ENCODE measurements at places on chromosomes 1 and 21.
A peak's percentile ranks its signal among the peaks of the same experiment; 100 is the strongest.

GRCh38 chr1:236654957-236655356, 31.3 kb upstream of the ACTN2 start:
- no peak for DNase-seq

GRCh38 chr1:89630048-89630447, 2.9 kb upstream of the LRRC8C start:
- DNase-seq = no peak

GRCh38 chr1:156662005-156662799, 15.0 kb downstream of the NES start:
- DNase-seq = no peak

DNA sequence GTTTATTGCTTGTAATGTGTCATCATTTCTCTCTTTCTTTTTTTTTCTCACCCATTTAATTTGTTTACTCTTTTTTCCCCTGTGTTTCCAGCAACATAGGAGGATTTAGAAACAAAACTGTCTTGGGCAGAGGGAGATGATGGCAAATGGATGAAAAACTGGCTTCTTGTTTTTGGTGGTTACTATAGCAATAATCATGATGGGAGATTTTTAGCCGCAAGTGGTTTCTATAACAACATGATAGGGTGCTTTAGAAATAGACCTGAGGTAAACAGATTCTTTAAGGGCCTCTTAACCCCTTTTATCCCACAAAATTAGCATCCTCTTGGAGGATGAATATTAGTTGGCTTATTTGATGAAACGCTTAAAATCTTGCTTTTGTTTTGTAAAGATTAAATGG, 51.6 kb downstream of the CRB1 start:
- DNase-seq = no peak

GRCh38 chr1:18817316-18817715, 42.1 kb downstream of the TAS1R2 start:
- DNase-seq = no peak

GRCh38 chr1:30302858-30303257, 420.5 kb downstream of the MATN1 start:
- DNase-seq = peak; percentile 4

- DNase-seq = no peak
Measured at GRCh38 chr1:56526571-56527174, 52.7 kb downstream of the PLPP3 start.

DNA sequence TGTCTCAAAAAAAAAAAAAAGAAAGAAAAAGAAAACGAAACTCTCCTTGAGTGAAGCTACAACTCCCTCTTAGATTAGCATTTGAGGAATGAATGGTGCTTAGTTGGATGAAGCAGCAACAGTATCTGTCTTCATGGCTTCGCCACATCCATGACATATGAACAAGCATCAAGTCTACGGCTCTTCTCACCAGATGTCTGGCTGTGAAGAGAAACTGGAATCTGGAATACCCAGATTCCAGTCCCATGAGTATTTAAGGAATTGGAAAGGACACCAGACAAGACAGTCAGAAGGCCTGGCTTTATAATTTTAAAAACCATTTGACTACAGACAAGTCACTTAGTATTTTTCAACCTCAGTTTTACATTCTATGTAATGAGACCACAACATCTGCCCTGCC, 38.0 kb upstream of the TADA1 start:
- DNase-seq = no peak

DNA sequence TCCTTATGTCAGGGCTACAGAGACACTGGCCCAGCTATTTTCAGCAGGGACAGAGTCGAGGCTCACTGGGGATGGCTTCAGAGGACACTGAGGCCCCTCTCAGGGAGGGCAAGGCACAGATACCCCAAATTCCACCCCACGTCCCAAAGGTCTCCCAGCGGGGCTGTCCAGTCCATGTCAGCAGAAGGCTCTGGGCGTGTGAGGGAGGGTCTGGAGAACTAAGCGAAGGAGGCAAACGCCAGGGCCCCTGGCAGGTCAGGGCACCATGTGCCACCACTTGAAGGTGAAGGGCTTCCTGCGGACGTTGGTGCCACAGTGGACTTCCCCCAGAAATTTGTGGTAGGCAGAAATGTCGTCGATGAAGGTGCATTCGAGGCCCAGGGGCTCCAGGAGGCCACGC, 15.0 kb upstream of the SDHB start:
- DNase-seq = no peak

DNA sequence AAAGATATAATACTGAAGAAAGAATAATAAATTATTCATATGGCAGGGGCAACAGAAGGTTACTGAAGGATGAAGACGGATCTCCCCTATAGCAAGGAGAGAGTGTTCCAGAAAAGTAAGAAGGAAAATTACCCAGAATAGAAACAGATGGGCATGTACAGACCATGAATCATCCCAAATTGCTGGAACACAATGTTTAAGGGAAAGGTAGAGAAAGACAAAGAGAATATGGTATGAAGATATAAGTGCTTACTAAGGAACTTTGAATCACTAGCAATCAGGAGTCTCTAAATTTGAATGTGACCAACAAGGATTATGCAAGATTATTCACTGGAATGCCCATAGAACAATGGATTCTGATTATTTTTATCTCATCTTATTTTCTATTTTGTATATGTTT, 375.4 kb downstream of the COL11A1 start:
- no peak for DNase-seq

DNA sequence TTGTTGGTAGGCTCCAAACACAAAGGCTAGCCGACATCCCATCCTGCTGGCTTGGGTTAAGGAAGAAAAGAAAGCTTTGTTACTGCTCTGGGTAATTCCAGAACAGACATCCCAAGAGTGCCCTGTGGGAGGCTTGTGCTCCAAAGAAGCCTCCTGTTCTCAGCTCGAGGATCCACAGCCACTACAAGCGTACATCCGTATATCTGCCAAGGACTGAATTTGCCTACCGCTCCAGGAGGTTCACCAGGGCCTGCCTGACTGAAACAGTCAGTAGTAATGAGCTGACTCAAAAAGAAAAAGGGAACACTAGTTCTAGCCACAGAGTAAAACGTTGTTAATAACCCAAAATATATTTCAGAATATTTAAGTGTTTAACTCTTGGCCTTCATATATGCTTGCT, 24.8 kb upstream of the MUTYH start:
- DNase-seq = no peak

GRCh38 chr21:31268090-31268489, 76.0 kb downstream of the TIAM1 start:
- no peak for DNase-seq

DNA sequence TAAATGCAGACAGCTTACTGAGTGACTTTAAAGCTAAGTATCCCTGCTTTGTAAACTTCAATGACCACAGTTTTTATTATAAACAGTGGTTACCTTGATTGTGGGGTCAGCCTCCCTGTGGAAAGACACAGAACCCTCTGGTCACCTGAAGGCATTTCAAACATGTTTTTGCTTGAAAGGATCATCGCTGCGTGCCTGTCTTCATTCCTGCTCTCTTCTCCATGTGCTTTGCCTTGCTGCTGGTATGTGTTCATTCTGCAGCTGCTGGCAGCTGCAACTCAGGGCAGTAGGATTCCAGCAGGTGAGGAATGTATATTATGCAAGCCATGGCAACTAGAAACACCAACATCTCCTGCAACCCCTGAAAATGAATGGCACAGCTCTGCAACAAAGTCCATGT, 81.0 kb upstream of the VAV3 start:
- no peak for DNase-seq

GRCh38 chr1:73452522-73452921, 745.5 kb downstream of the LRRIQ3 start:
- no peak for DNase-seq

DNA sequence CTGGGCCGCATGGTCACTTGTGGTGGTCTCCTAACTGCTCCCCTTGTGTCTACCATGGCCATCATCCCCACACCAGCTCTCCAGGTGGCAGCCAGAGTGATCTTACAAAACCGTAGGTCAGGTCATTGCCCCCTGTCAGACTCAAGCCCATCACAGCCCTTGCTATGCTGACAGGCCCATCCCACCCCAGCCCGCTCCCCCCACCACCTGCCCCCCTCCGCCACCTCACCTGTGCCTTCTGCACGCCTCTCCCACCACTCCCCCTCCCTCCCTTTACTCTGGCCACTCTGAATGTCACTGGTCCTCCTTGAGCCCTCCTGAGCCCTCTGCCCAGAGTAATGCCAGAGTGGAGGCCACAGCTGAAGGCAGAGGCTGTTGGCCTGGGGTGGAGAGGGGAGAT, 28.5 kb downstream of the TEX35 start:
- no peak for DNase-seq

GRCh38 chr1:190011585-190011984, 466.1 kb downstream of the BRINP3 start:
- no peak for DNase-seq

GRCh38 chr21:25656412-25656811, 17.4 kb downstream of the JAM2 start:
- no peak for DNase-seq
